Left lobe of liver (tissue), 2 donors: ENCODE measurements at places on chromosomes 5 and 9. TPM values are rescaled to one million over a fixed set of nuclear protein-coding genes. Genes with fewer than 3 reads are reported as not detected.

The BDP1 gene
- 8.2 TPM for total RNA-seq

The ISOC1 gene
- total RNA-seq: 37.4 TPM

The NR2F1 gene
- total RNA-seq: 10.2 TPM

The PCDHGA3 gene
- total RNA-seq: 0.60 TPM

The GBGT1 gene
- 1.2 TPM for total RNA-seq

The FST gene
- 16.9 TPM for total RNA-seq

The GRM6 gene
- not detected for total RNA-seq

The PRLR gene
- total RNA-seq: 11.9 TPM

The SLC25A2 gene
- 0.25 TPM for total RNA-seq

The PCDHA11 gene
- 0.23 TPM for total RNA-seq

The SHB gene
- total RNA-seq: 14.1 TPM

The FAM221B gene
- total RNA-seq: not detected

The CCL27 gene
- not detected for total RNA-seq

The UNC5A gene
- not detected for total RNA-seq

The SPATA9 gene
- 0.25 TPM for total RNA-seq

The ARL14EPL gene
- total RNA-seq: not detected

The QRFP gene
- not detected for total RNA-seq

The SLC46A2 gene
- total RNA-seq: not detected

The ANKRD18A gene
- 1.6 TPM for total RNA-seq

The LVRN gene
- total RNA-seq: 0.13 TPM

The PGM5 gene
- total RNA-seq: 2.9 TPM

The CATSPER3 gene
- total RNA-seq: 0.86 TPM

The CDKN2A gene
- 0.55 TPM for total RNA-seq

The BTNL3 gene
- total RNA-seq: not detected

The OBP2B gene
- not detected for total RNA-seq

The ROR2 gene
- 0.15 TPM for total RNA-seq

The MLANA gene
- total RNA-seq: not detected

The WWC1 gene
- total RNA-seq: 11.2 TPM

The CTSV gene
- total RNA-seq: 0.15 TPM

The HK3 gene
- 10.6 TPM for total RNA-seq

The HAPLN1 gene
- not detected for total RNA-seq

The C9 gene
- 1,159 TPM for total RNA-seq

The CDKN2B gene
- total RNA-seq: 0.93 TPM

The TICAM2 gene
- 2.1 TPM for total RNA-seq

The C1QTNF3 gene
- 1.9 TPM for total RNA-seq

The FIBCD1 gene
- total RNA-seq: not detected

The CCDC192 gene
- total RNA-seq: not detected

The PCDHGA4 gene
- 0.53 TPM for total RNA-seq

The CBY3 gene
- not detected for total RNA-seq

The PRR7 gene
- total RNA-seq: 0.63 TPM

The PLGRKT gene
- 12.4 TPM for total RNA-seq

The DNAJB5 gene
- 1.9 TPM for total RNA-seq

The PCDHA10 gene
- total RNA-seq: not detected

The SERF1B gene
- total RNA-seq: 6.2 TPM

The SLC22A4 gene
- 0.20 TPM for total RNA-seq

The DDX4 gene
- not detected for total RNA-seq

The FAM120A gene
- 72.2 TPM for total RNA-seq

The CTXN3 gene
- not detected for total RNA-seq

The OTP gene
- not detected for total RNA-seq
